Ovary (tissue), 10 donors: ENCODE measurements at places on chromosomes 6 and 20. TPM values are rescaled to one million over a fixed set of nuclear protein-coding genes. Genes with fewer than 3 reads are reported as not detected.

Gene TRIM40
- total RNA-seq = not detected

DNA sequence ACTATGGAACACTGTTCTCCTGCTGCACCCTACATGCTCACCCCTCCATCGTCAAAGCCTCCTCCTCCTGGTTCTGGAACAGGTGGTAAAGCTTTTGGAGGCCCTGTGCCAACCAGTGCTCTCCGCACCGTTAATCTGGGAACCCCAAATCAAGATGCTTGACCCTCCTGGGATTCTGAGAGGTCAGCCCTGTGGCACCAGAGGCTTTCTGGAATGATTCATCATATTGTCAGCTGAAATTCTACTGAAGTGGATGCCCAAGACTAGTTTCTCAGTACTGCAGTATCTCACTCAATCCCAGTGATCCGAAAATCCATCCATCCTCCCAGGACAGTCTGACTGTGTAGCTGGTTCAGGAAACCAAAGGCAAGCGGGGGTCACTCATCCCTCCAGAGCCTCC is 92.7 kb downstream of the TRERF1 start:
- H3K27me3 ChIP-seq = no peaks in the 10 kb centered on the region
- H3K4me3 ChIP-seq = no peak overlapping the region
- peaks cover 8% of the 10 kb centered on the region for H3K4me1 ChIP-seq
- no peaks in the 10 kb centered on the region for H3K36me3 ChIP-seq
- no peak for DNase-seq
- H3K27ac ChIP-seq = no peak overlapping the region

DNA sequence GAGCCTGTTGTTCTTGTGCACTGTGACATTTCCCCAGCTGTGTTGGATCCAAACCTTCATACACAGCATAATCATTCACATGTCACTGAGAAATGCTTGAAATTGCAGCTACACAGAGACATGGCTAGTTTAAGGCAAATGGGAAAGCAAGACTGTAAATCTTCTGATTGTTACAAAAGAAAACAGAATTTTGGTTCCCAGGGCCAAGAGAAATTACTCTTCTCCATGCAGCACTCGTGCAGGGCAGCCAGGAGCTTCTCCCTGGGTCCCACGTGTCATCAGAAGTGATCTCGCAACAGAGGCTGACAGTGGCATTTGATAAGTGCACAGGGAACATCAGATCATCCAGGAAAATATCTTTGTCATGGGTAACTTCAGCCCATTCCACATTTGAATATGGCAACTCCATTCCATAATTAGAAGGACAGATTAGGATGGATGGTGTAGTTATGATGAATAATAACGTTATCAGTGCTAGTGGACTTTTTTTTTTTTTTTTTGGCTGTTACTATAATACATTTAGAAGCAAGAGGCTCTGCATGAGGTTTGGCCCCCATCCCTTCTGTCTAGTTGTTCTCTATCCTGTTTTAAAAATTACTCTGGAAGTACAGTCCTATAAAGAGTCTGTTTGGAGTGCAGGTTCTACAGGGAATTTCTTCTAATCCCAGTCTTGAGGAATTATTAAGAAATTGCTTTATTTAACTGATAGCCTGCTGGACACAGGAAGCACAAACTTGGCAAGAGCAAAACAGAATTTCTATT is 571.0 kb upstream of the NOX3 start:
- no peaks in the 10 kb centered on the region for H3K27me3 ChIP-seq
- H3K4me3 ChIP-seq = no peak overlapping the region
- no peak for DNase-seq
- H3K4me1 ChIP-seq = peaks cover 3% of the 10 kb centered on the region
- H3K27ac ChIP-seq = no peak overlapping the region
- no peaks in the 10 kb centered on the region for H3K36me3 ChIP-seq

DNA sequence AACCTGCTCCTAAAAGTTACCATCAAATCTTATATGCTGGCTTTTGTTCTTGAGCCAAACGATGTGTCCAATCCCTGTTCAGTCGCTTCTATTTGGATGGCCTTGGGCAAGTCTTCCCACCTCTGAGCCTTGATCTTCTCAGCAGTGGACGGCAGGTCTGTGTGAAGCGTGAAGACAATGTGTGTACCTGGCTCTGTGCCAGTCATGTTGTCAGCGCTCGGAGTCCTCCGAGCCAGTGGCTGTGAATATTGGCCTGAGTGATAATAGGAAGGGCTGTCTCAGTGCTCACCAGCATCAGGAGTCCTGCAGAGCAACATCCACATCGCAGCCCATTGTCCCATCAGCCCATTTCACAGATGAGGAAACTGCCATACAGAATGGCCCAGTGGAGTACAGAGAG is 219.0 kb downstream of the CDC5L start:
- no peaks in the 10 kb centered on the region for H3K27me3 ChIP-seq
- no peak overlapping the region for H3K27ac ChIP-seq
- H3K4me3 ChIP-seq = no peak overlapping the region
- H3K4me1 ChIP-seq = no peaks in the 10 kb centered on the region

Gene SERPINB1
- total RNA-seq = 38.1 TPM

DNA sequence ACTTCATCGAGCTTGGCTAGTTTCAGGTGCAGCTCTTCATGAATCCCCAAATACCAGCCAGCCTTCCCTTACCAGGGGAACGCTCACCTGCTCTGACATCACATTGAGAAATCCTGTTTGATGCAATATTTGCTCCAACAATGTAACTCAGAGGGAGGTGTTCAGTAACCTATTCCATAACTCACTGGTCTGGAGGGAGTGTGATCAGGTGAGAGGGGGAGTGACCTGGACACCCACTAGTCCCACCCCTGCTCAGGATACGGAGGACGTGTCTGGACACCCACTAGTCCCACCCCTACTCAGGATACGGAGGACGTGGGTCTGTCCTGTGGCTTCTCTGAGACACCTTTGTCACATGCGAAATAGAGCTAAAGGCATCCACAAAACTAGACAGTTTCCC is 70.3 kb downstream of the HUS1B start:
- no peak overlapping the region for H3K4me3 ChIP-seq
- peaks cover 3% of the 10 kb centered on the region for H3K4me1 ChIP-seq
- no peaks in the 10 kb centered on the region for H3K27me3 ChIP-seq
- H3K36me3 ChIP-seq = no peaks in the 10 kb centered on the region
- DNase-seq = no peak
